ENCODE measurements at places on chromosomes 2 and 18. TPM values are rescaled to one million over a fixed set of nuclear protein-coding genes. Genes with fewer than 3 reads are reported as not detected.
A peak's percentile ranks its signal among the peaks of the same experiment; 100 is the strongest.

The PELI1 gene
- 4.2 TPM for total RNA-seq

The ALLC gene
- total RNA-seq, result not detected

The IL36G gene
- total RNA-seq, result not detected

The CXCR1 gene
- total RNA-seq, result not detected

The LIMS3 gene
- 0.20 TPM for total RNA-seq

The APLF gene
- total RNA-seq, result 1.3 TPM

The SERPINB11 gene
- total RNA-seq, result not detected

The HAAO gene
- total RNA-seq, result 0.30 TPM

The CCDC121 gene
- 0.92 TPM for total RNA-seq

The PLGLB1 gene
- 0.39 TPM for total RNA-seq

The ACKR3 gene
- 0.12 TPM for total RNA-seq

The TCF23 gene
- total RNA-seq, result not detected

The CNGA3 gene
- total RNA-seq, result 0.16 TPM

The FAM237A gene
- total RNA-seq, result not detected

The MAL gene
- total RNA-seq, result not detected

- H3K36me3 ChIP-seq, result no peaks in the 10 kb centered on the region
- peaks cover 57% of the 10 kb centered on the region for H3K4me1 ChIP-seq
- DNase-seq, result no peak
These were observed 171.2 kb downstream of the HAUS1 start for GRCh38 chr18:46275370-46275769.

GRCh38 chr2:178213991-178214390, 19.7 kb downstream of the OSBPL6 start:
- H3K4me3 ChIP-seq, result no peak overlapping the region
- H3K36me3 ChIP-seq, result peaks cover 4% of the 10 kb centered on the region
- H3K27ac ChIP-seq, result no peak overlapping the region
- H3K27me3 ChIP-seq, result peaks cover 1% of the 10 kb centered on the region
- no peak for DNase-seq
- peaks cover 6% of the 10 kb centered on the region for H3K4me1 ChIP-seq

DNA sequence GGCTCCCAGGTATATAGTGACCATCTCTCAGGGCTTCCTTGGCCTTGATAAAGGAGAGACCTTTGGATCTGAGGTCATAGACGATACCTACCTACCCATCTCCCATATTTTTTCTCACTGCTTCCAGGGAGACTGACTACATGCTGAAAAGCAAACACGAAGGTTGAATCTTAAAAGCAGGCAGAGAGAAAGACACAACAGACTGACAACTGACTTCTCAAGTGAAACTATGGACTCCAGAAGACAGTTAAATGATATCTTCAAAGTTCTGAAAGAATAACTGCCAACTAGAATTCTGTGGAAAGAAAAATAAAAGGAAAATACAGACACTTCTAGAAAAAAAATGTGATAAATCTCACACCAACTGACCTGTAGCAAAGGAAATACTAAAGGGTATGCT, 76.5 kb upstream of the HAAO start:
- H3K4me3 ChIP-seq, result no peak overlapping the region
- H3K36me3 ChIP-seq, result peaks cover 18% of the 10 kb centered on the region
- DNase-seq, result no peak

DNA sequence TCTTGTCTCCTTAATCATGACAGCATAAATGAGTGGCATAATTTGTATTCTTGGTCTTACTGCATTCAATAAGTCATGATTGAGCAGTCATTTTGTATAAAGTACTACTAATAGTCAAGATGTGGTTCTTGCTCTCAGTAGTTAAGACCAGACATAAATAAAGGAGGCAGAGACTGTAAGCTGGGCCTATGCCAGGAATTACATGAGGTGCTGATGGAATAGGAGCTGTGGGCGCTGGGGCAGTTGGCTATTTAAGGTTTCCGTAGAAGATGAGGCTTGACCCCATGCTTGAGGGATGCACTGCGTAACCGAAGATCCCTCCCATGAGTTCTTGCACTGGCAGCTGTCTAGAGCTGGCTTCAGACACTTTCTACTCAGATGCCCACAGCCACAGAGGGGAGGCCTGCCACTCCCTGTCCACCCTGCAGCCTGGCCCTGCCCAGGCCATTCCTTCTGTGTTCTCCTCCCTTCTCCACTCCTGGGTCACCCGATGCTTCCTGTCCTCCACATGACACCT, 150.9 kb upstream of the REV1 start:
- H3K4me3 ChIP-seq, result no peak overlapping the region
- H3K36me3 ChIP-seq, result no peaks in the 10 kb centered on the region
- no peak overlapping the region for H3K27ac ChIP-seq

DNA sequence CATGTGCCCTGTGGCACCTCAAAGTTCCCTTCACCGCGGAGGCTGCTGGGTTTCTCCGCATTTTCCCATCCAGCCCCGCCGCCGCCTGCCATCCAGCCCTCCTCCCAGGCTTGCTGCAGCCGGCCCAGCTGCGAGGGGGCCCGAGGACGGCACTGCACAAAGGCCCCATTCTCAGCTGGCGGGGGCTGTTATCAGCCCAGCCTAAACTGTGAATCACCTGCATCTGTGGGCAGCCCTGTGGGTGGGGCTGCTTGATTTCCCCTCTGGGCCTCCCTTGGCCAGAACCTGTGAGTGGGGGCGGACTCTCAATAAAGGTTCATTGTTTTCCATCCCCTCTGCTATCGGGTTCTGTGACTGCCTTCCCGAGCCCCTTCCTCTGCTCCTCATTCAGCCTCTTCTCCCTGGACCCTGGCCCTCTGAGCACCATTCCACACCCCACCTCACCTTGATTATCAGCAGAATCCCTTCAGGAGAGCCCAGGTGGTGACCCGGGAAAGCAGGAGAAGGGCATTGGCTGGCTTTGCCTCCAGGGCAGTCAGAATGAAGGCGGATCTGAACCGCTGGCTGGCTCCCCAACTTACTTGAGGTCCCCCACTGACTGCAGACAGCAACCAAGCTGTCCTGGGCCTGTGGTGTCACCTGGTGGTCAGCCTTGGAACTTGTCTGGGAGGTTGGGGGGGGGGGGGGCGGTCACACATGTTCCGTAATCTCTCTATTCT, 204.5 kb downstream of the ZFP36L2 start:
- H3K27ac ChIP-seq, result no peak overlapping the region
- H3K27me3 ChIP-seq, result peaks cover 4% of the 10 kb centered on the region
- peaks cover 33% of the 10 kb centered on the region for H3K4me1 ChIP-seq

- H3K27me3 ChIP-seq, result peaks cover 1% of the 10 kb centered on the region
- no peak overlapping the region for H3K4me3 ChIP-seq
- peak; percentile 15 for DNase-seq
These were observed 101.3 kb upstream of the ETAA1 start for GRCh38 chr2:67295851-67296250.

DNA sequence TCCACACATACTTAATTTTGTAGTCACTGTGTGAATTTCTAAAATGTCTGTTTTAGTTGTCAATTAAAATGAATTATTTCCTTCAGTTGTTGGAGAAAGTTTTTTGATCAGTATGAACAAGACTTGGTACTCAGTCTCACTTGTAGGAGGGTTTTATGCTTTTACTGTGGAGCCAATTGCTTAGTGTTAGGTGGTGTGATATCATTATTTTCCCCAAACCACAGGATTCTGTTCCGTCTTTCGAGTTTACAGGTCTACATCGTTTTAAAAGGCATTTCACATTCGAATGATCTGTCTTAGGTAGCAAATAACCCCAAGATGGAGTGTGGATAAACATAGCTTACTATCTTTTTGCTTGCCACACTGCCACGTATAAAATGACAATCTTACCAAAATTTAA, 803.1 kb downstream of the SATB2 start:
- no peak overlapping the region for H3K4me3 ChIP-seq
- no peaks in the 10 kb centered on the region for H3K27me3 ChIP-seq
- H3K4me1 ChIP-seq, result no peaks in the 10 kb centered on the region
- DNase-seq, result no peak
- no peak overlapping the region for H3K27ac ChIP-seq

DNA sequence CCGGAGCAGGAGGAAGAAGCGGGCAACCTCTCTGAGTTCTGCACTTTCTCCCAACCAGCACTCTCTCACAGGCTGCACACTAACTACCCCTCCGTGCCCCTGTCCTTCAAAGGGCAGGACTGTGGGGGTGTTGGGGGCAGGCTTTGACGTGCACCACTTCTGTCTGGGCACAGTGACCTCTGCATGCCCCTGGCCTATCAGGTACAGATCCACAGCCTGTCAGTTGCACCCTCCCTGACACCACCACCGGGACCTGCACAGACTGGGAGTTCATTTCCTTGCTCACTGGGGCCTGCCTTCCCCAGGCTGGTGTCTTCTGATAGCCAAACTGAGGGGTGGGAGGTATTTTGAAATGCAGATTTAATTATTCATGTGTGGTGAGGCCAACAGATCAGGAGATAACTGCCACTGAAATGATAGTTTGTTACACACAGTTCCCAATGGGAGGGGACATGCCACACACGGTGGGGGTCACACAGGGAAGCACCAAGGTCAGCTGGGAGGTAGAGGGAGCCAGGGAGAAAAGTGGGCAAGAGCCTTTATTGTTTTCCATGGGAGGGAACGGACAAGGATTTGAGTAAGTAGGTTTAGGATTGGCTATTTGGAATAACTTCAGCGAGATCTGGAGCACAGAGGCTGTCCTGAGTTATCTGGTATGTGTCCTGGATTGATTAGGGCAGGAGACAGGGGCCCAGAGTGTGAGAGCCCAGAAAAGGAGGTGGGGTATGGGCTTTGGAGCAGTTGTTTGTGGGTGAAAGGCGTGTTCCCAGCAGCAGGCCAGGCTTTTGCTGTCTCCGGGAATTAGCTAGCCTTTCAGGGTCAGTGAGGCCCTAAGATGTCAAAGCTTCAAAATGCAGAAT, 251.6 kb downstream of the AFF3 start:
- peaks cover 3% of the 10 kb centered on the region for H3K27me3 ChIP-seq
- H3K36me3 ChIP-seq, result no peaks in the 10 kb centered on the region
- DNase-seq, result no peak
- H3K4me3 ChIP-seq, result no peak overlapping the region
- H3K27ac ChIP-seq, result no peak overlapping the region

GRCh38 chr2:224523626-224524577, 61.3 kb downstream of the CUL3 start:
- peaks cover 78% of the 10 kb centered on the region for H3K4me1 ChIP-seq
- no peak for DNase-seq
- H3K27me3 ChIP-seq, result no peaks in the 10 kb centered on the region
- peaks cover 17% of the 10 kb centered on the region for H3K36me3 ChIP-seq
- H3K4me3 ChIP-seq, result no peak overlapping the region
- H3K27ac ChIP-seq, result no peak overlapping the region

DNA sequence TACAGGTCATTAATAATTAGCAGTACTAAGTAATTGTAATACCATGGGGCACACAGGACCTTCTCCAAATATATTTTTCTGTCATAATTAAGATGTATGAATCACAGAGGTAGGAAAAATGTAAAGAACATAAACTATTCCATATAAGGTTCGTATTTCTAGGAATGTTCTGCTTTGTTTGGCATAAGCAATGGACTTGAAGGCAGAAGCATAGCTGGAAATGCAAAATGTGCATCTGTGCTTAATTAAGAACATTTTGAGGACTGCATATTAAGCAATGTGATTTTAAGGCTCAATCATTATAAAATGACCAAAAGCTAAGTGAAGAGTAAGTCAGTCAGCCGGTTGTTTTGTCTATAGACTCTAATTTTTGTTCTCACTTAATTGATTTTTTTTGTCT, 123.2 kb downstream of the RBM43 start:
- no peak overlapping the region for H3K4me3 ChIP-seq
- H3K27ac ChIP-seq, result no peak overlapping the region
- H3K36me3 ChIP-seq, result no peaks in the 10 kb centered on the region
- H3K27me3 ChIP-seq, result no peaks in the 10 kb centered on the region

DNA sequence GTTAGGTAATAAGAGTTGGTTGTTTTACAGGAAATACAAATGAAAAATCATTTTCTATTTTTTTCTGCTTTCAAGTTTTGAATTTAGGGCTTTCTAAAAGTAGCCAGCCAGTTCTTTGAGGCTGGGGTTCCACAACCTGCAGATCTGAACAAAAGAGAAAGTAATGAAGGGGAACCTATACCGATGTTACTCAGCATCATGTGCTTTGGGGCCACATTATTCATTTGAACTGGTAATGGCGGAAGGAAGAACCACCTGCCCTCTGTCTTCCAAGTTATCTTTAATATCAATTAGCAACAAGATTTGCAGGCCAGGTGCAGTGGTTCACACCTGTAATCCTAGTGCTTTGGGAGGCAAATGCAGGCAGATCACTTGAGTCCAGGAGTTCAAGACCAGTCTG, 12.9 kb upstream of the MRO start:
- no peak overlapping the region for H3K27ac ChIP-seq
- peaks cover 16% of the 10 kb centered on the region for H3K4me1 ChIP-seq
- no peak for DNase-seq
- no peaks in the 10 kb centered on the region for H3K36me3 ChIP-seq
- H3K27me3 ChIP-seq, result peaks cover 5% of the 10 kb centered on the region

GRCh38 chr2:160551259-160551658, 57.7 kb upstream of the RBMS1 start:
- peaks cover 5% of the 10 kb centered on the region for H3K36me3 ChIP-seq
- no peak overlapping the region for H3K27ac ChIP-seq
- no peak overlapping the region for H3K4me3 ChIP-seq
- DNase-seq, result no peak
- no peaks in the 10 kb centered on the region for H3K4me1 ChIP-seq

DNA sequence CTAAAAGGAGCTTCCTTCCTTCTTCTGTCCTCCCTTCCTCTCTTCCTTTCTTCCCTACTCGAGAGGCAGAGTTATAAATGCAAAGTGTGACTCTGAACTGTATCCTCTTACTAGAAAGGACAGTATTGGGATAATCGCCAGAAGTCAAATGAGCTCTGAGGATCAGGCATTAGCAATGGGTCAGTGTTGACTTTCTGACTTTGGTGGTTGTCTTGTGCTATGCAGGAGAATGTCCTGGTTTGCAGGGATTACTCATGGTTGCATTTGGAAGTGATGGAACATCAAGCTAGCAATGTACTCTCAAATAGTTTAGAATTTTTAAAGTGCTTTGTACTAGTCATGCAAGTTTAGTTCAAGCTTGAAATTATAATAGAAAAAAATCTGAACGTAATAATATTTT, 115.6 kb downstream of the TXNL1 start:
- H3K4me1 ChIP-seq, result peaks cover 25% of the 10 kb centered on the region
- H3K36me3 ChIP-seq, result peaks cover 4% of the 10 kb centered on the region
- DNase-seq, result peak; percentile 67
- H3K27me3 ChIP-seq, result peaks cover 10% of the 10 kb centered on the region
- no peak overlapping the region for H3K27ac ChIP-seq

- no peak overlapping the region for H3K4me3 ChIP-seq
- no peaks in the 10 kb centered on the region for H3K27me3 ChIP-seq
- no peaks in the 10 kb centered on the region for H3K36me3 ChIP-seq
- H3K4me1 ChIP-seq, result peaks cover 35% of the 10 kb centered on the region
- no peak for DNase-seq
These were observed 36.2 kb downstream of the MAP3K2 start for GRCh38 chr2:127351603-127352002.

GRCh38 chr2:178306352-178307073, 112.2 kb downstream of the OSBPL6 start:
- DNase-seq, result no peak
- peaks cover 10% of the 10 kb centered on the region for H3K36me3 ChIP-seq
- H3K27ac ChIP-seq, result no peak overlapping the region
- no peak overlapping the region for H3K4me3 ChIP-seq

DNA sequence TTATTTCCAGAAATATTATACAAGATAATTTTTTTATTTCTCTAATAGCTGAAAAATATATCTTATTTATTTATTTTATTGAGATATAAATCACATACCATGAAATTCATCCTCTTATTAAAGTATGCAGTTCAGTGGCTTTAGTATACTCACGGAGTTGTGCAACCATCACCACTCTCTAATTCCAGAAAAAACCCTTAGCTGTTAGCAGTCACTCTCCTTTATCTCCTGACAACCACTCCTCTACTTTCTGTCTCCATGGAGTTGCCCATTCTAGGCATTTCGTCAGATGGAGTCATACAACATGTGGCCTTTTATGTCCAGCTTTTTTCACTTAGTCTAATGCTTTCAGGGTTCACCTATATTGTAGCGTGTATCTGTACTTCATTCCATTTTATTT, 66.5 kb downstream of the TCF7L1 start:
- H3K27me3 ChIP-seq, result peaks cover 8% of the 10 kb centered on the region
- H3K36me3 ChIP-seq, result no peaks in the 10 kb centered on the region
- no peak overlapping the region for H3K27ac ChIP-seq
- H3K4me3 ChIP-seq, result no peak overlapping the region

Measured in HFFc6 (cell line).